Endothelial cell (in vitro differentiated cells): ENCODE measurements at places on chromosomes 7 and 10. TPM values are rescaled to one million over a fixed set of nuclear protein-coding genes. Genes with fewer than 3 reads are reported as not detected.

The RELN gene
- total RNA-seq, result 2.3 TPM

The CSGALNACT2 gene
- total RNA-seq, result 3.8 TPM

The CPVL gene
- total RNA-seq, result 21.8 TPM

The CFAP46 gene
- 0.95 TPM for total RNA-seq

The NXPH1 gene
- not detected for total RNA-seq

The HMX2 gene
- total RNA-seq, result not detected

The ANK3 gene
- 12.6 TPM for total RNA-seq

The LIPK gene
- not detected for total RNA-seq

DNA sequence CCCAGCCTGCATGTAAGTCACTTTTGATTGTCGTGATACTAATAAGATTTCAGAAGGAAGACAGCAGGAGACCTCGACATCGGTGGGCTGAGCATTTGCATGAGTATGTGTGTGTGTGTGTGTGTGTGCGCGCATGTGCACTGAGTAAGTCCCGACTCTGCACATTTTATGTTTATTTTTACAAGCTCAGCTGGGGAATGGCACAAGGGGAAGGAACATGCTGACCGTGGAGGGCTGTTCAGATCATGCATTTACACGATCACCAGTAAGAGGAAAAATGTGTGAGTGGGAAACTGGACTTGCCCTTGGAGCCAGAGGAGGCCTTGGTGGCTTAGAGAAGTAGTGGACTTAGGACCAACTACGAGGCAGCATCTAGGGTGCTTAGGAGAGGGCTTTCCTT is 41.3 kb downstream of the IL2RA start:
- peaks cover 6% of the 10 kb centered on the region for H3K4me1 ChIP-seq
- H3K27me3 ChIP-seq, result peaks cover 12% of the 10 kb centered on the region
- DNase-seq, result no peak
- no peak overlapping the region for H3K27ac ChIP-seq
- no peaks in the 10 kb centered on the region for H3K36me3 ChIP-seq

- peak overlapping the region; percentile 71 for H3K4me3 ChIP-seq
- peaks cover 18% of the 10 kb centered on the region for H3K36me3 ChIP-seq
- H3K27me3 ChIP-seq, result peaks cover 28% of the 10 kb centered on the region
- peak; percentile 85 for DNase-seq
Observed at GRCh38 chr10:75395066-75395931, 6.3 kb downstream of the ZNF503 start.

GRCh38 chr7:106841896-106842390 is 23.1 kb upstream of the PIK3CG start:
- no peak for DNase-seq
- H3K27ac ChIP-seq, result no peak overlapping the region
- H3K4me1 ChIP-seq, result no peaks in the 10 kb centered on the region
- no peak overlapping the region for H3K4me3 ChIP-seq
- no peaks in the 10 kb centered on the region for H3K36me3 ChIP-seq

DNA sequence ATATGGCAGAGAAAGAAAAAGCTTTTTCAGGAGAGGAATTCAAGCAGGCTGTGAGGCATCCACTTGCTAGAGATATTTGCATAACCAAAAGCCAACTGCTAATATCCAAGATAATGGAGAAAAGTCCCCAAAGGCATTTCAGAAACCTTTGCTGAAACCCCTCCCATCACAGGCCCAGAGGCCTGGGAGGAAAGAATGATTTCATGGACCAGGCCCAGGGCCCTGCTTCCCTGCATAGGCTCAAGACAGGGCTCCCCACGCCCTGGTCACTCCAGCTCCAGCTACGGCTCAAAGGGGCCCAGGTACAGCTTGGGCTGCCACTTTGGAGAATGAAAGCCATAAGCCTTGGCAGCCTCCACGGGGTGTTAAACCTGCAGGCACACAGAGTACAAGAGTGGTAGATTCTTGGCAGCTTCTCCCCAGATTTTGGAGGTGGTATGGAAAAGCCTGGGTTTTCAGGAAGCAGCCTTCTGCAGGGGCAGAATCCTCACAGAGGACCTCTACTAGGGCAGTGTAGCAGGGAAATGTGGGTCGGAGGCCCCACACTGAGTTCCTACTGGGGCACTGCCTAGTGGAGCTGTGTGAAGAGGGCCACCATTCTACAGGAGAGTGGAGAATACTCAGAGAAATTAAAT is 5.6 kb upstream of the RSU1 start:
- H3K4me3 ChIP-seq, result peak overlapping the region; percentile 79
- no peaks in the 10 kb centered on the region for H3K27me3 ChIP-seq
- no peak for DNase-seq
- peaks cover 6% of the 10 kb centered on the region for H3K4me1 ChIP-seq
- peaks cover 28% of the 10 kb centered on the region for H3K36me3 ChIP-seq
- H3K27ac ChIP-seq, result no peak overlapping the region

GRCh38 chr10:65622608-65623007 is 1303.2 kb upstream of the LRRTM3 start:
- no peaks in the 10 kb centered on the region for H3K4me1 ChIP-seq
- H3K27me3 ChIP-seq, result no peaks in the 10 kb centered on the region
- H3K36me3 ChIP-seq, result no peaks in the 10 kb centered on the region
- H3K27ac ChIP-seq, result no peak overlapping the region
- no peak for DNase-seq

DNA sequence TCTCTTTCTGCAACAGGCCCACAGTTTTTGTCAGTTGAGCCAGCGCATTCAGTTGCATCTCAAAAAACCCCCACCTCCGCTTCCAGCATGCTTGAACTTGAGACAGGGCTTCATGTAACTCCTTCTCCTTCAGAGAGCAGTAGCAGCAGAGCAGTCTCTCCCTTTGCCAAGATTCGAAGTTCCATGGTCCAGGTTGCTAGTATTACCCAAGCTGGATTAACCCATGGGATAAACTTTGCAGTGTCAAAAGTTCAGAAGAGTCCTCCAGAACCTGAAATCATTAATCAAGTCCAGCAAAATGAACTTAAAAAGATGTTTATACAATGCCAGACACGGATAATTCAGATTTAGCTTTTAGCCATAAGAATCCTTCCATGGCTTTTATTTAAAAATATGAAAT is 45.2 kb downstream of the MCMBP start:
- H3K27ac ChIP-seq, result no peak overlapping the region
- H3K4me3 ChIP-seq, result no peak overlapping the region
- peaks cover 6% of the 10 kb centered on the region for H3K27me3 ChIP-seq
- no peaks in the 10 kb centered on the region for H3K4me1 ChIP-seq

DNA sequence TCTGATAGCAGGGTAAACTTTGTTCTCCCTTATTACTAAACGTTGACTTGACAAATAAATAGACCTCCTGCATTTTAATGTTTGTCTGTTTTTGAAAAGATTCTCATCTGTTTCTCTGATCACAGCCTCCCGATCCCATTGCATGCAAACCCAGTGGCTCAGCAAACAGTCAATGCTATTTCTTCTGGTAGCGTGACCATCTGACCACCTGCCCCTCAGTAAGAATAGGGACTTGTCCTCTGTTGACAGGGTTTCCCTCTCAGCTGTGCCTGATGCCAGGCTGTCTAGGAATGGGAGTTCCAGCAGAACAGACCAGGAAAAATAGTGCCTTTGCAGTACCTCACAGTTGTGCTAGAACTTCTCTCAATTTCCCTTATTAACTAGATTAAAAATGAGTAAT is 40.7 kb upstream of the EBLN1 start:
- H3K36me3 ChIP-seq, result no peaks in the 10 kb centered on the region
- no peak for DNase-seq
- no peaks in the 10 kb centered on the region for H3K27me3 ChIP-seq
- H3K4me1 ChIP-seq, result no peaks in the 10 kb centered on the region
- no peak overlapping the region for H3K27ac ChIP-seq

DNA sequence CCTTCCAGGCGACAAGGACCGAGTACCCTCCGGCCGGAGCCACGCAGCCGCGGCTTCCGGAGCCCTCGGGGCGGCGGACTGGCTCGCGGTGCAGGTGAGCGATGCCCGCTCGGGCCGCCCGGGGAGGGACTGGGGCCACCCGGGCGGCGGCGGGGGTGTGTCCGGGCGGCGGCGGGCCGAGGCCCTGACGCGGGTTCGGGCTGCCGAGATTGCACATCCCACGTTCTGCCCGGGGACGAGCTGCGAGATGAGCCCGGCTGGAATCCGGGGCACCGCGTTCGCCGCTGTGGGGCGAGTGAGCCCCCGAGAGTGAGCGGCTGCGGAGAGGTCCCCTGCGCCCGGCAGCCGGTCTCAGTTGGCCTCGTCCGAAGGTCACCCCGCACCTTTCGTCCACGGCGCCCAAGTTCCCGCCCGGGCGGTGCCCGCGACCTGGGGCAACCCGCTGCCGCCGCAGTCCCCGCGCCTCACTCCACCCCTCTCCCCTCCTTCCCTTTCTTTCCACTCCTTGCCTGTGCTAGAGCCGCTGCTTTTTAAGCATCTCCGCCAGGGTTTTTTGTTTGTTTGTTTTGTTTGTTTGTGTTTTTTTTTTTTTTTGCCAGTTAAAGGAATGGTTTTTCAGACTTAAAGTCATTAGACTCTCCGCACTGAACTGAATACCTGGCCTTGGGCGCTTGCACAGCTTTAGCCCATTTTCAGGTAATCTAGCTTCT is 515 bp downstream of the RALA start:
- H3K27ac ChIP-seq, result peak overlapping the region; percentile 99
- H3K4me3 ChIP-seq, result peak overlapping the region; percentile 100
- DNase-seq, result no peak
- peaks cover 9% of the 10 kb centered on the region for H3K27me3 ChIP-seq
- H3K4me1 ChIP-seq, result peaks cover 42% of the 10 kb centered on the region

DNA sequence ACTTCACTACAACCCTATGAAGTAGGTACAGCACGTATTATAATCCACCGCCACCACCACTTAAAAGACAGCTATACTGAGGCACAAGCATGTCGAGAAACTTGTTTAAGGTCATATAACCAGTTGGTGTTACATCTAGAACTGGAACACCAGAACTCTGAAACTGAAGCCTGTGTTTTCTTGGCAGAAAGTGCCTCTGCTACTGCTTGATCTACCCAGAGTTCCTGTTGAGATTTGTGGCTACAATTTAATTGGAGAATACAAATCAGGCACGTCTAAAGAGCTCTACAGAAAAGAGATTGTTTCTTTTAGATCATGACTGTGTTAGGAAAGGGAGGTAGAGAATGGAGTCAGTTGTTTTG is 4.3 kb upstream of the ADD3 start:
- DNase-seq, result no peak
- H3K4me1 ChIP-seq, result peaks cover 13% of the 10 kb centered on the region
- no peaks in the 10 kb centered on the region for H3K36me3 ChIP-seq

- H3K27me3 ChIP-seq, result no peaks in the 10 kb centered on the region
- no peak overlapping the region for H3K27ac ChIP-seq
- H3K4me3 ChIP-seq, result no peak overlapping the region
- H3K36me3 ChIP-seq, result no peaks in the 10 kb centered on the region
- H3K4me1 ChIP-seq, result no peaks in the 10 kb centered on the region
Observed at GRCh38 chr7:14828053-14828452, 74.5 kb downstream of the DGKB start.

DNA sequence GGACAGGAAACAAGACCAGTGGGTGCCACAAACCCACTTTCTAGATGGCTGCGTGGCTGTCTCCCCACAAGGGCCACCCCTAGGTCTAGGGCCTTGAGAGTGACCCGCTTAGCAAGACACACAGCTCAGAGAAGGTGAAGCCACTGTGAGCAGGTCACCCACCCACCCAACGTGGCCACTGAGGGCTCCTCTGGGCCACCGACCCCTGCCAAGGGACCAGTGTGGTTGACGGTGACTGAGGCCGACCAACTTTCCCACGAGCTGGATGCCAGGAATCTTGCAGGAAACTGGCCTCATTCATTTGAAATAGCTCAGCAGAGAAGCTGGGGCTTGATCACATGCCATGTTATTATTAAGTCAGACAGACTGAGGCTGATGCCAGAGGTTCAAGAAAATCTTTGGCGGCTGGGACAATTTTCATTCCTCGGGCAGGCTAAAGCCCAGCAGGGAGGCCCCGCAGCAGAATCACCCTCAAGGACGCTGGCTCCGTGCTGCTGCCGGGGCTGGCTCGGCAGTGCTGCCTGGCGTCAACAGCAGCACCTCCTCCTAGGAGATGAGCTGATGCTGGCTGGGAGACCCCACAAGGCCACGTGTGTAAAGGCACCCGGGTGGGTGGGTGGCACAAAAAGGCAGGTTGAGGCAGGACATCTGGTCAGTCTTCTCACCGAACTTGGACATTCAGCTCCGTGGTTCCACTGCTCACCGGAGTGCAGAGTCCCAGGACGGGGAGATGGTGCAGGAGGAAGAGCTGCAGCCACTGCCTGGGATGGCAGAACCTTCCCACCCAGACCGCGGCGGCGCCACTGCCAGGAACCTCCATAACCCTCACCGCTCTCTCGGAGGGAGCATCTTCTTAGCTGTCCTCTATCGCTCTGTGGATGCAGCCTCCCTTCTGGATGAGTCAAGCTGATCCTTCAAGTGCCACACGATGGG is 57.8 kb downstream of the ZRANB1 start:
- DNase-seq, result no peak
- peaks cover 3% of the 10 kb centered on the region for H3K4me1 ChIP-seq
- H3K27me3 ChIP-seq, result peaks cover 26% of the 10 kb centered on the region
- peaks cover 34% of the 10 kb centered on the region for H3K36me3 ChIP-seq
- H3K4me3 ChIP-seq, result no peak overlapping the region

DNA sequence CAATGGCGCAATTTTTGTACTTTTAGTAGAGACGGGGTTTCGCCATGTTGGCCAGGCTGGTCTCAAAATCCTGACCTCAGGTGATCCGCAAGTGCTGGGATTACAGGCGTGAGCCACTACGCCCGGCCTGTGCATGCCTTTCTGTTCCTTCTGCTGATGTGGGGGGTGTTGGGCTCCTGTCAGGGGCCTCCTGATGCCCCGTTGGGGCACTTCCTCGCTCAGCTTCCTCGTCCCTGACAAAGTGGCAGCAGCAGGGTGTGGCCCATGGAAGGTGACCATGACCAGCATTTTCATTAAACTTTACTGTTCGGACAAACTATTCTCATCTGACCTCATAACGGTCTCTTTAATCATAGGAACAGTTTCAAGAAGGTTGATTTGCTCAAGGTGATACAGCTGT is 69.4 kb downstream of the TBXAS1 start:
- H3K27me3 ChIP-seq, result peaks cover 2% of the 10 kb centered on the region
- H3K36me3 ChIP-seq, result peaks cover 5% of the 10 kb centered on the region
- no peak overlapping the region for H3K27ac ChIP-seq
- H3K4me3 ChIP-seq, result no peak overlapping the region
- DNase-seq, result no peak

- H3K27me3 ChIP-seq, result no peaks in the 10 kb centered on the region
- no peaks in the 10 kb centered on the region for H3K36me3 ChIP-seq
- H3K4me3 ChIP-seq, result no peak overlapping the region
- H3K4me1 ChIP-seq, result no peaks in the 10 kb centered on the region
- DNase-seq, result no peak
- H3K27ac ChIP-seq, result no peak overlapping the region
Observed at GRCh38 chr7:30351286-30351685, 66.9 kb downstream of the ZNRF2 start.
